ENCODE measurements at places on chromosomes 2 and 18.

GRCh38 chr2:68837861-68838341 lies 33.3 kb downstream of the BMP10 start:
- no peak for DNase-seq

DNA sequence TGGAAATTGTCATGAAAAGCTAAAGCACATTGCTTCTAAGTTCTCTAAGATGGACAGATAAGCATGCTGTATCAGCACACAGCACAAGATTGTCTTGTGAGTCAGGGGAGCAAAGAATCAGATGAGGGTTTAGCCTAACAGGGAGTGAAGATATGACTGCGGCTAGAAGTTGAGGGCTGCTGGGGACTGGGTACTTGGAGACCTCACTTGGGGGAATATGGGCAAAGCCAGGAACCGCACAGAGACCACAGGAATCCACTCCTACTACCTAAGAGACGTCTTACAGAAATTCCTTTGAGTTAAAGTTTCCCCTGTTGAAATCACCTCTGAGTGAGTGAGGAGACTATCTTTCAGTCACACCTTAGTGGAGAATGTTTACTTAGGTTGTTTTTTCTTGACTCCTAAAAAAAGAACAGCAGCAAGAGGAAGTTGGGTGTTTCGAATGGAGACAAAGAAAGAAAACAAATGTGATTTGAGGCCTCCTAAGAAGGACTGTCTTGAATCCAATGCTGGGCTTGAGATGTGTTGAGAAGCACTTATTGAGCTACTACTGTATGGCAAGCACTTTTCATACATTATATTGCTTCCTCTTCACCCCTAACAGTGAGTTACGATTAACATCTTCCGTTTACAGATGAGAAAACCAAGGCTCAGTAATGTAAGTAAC lies 100.7 kb downstream of the ANKRD44 start:
- DNase-seq, result no peak

DNA sequence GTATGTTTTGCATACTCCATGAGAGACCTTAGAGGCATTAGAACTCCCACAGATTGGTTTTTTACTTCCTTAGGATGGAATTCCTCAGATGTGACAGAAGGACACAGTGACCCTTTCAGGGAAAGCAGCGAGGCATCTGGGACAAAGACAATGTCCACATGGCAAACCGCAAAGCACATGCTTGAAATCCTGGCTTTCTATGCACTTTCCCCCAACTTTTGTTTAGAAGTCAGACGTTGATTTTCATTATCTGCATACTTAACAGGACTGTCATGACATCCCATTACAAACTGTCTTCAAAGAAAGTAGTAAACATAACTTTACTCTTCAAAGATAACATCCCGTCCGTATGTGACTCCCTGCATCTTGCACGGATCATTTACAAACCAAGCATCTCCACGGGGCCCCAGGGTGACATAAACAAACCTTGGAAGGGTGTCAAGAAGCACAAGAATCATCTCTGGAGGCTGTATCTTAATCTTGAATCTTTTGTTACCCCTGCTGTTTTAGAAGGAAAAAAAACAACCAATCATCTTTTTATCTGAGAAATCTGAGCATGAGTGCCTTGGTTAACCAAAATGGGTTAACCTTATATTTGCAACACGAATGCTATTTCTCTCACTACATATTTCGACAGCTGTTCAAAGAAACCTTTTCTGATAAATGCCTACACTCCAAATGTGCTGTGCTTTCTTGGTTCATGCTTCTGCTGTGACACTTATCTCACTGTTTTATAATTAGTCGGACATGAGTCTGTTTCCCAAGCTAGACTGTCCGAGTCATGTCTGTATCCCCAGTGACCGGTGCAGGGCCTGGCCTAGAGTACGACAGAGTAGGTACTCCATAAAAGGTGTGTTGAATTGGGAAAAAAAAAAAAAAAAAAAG lies 90.8 kb downstream of the CCBE1 start:
- no peak for DNase-seq

DNA sequence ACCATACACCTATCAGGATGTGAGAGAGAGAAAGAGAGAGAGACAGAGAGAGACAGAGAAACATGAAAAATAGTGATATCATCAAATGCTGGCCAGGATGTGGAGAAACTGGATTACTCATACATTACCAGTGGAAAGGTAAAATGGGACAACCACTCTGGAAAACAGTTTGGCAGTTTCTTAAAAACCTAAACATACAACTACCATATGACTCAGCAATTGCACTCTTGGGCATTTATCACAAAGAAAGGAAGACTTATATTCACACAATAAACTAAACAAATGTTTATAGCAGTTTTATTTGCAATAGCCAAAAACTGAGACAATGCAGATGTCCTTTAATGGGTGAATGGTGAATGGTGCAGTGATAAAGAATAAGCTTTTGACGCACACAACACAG lies 29.1 kb downstream of the SLC4A3 start:
- DNase-seq, result no peak

- DNase-seq, result no peak
Observed at GRCh38 chr2:29192526-29192925, 77.3 kb downstream of the CLIP4 start.

DNA sequence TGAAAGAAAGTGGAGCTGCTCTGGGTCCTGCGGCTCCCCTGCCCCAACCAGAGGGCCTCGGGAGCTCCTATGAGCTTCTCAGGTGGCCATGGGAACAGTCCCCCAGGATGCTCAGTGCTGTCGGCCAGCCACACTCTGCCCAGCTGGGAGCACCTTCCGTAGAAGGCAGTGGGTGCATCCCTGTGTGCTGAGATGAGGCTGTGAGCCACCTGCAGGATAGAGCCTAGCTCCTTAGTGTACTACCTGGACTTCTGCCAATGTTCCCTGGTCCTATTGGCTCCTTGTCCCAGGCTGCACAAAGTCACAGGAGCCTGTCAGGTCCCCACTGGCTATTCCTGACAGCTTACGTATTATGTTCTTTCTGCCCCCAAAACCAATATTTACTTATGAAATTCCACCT lies 16.1 kb downstream of the PRELID3A start:
- no peak for DNase-seq

DNA sequence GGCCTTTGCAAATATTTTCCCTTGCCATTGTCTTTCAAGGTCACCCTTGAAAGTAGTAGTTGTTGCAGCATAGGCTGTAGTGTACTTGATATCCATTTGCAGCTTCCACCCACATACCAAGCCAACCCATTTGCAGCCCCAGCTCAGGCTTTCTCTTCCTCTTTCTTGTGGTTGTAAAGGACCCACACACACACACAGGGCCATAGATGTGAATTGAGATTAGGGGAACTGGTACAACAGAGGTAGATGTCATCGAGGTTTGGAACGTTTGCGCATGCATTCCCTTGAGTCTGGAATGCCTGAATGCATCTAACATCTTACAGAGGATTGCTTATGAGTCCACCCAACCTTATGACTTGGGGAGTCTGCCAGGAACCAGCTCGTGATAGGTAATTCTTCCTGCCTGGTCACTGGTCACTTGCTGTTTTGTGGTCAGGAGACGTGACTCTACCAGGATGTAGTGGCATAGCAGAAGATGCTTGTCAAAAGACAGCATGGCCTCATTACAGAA lies 91.9 kb downstream of the MRPS9 start:
- no peak for DNase-seq

Data from GOT3 (cell line).